Fibroblast of skin of right biceps (primary cell): ENCODE measurements at places on chromosomes 4 and X.
A peak's percentile ranks its signal among the peaks of the same experiment; 100 is the strongest.

DNA sequence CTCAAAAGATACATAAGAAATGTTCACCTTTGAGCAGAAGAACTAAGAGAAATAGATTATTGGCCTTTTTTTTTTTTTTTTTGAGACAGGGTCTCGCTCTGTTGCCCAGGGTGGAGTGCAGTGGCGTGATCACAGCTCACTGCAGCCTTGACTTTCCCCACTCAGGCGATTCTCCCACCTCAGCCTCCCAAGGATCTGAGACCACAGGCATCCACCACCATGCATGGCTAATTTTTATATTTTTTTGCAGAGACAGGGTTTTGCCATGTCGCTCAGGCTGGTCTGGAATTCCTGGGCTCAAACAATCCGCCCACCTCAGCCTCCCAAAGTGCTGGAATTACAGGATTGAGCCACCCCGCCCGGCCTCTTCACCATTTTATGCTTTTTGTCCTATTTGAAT is 2.9 kb upstream of the TLR6 start:
- DNase-seq, result no peak

GRCh38 chrX:150148749-150149672 is 210.7 kb upstream of the EOLA2 start:
- peak; percentile 15 for DNase-seq

DNA sequence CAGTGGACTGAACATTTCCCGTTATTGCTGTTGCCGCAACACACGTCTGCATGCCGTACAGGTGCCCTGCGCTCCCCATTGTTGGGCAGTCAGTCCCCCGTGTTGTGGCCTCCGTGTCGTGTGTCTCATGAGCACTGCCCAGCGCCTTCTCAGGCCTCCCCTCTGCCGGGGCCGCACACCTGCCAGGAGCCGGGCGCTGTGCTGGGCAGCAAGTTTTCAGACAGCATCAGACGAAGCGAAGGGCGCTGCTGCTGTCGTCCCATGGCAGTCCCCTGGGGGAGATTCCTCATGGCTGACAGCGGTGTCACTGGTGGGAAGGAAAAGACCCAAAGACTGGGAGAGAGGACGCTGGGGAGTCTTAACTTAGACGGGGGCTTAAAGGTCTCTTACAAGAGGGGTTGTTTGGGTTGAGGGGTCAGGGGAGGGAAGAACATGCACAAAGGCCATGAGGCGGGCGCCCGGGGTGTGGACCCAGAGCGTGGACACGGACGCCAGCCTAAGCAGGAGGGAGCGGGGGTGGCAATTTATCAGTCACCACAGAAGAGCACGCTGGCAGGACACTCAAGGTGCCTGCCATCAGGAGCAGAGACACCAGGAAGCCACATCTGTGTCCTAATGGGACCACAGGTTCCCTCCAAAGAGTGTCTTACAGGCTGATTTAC is 47.3 kb downstream of the RGS12 start:
- DNase-seq, result no peak

DNA sequence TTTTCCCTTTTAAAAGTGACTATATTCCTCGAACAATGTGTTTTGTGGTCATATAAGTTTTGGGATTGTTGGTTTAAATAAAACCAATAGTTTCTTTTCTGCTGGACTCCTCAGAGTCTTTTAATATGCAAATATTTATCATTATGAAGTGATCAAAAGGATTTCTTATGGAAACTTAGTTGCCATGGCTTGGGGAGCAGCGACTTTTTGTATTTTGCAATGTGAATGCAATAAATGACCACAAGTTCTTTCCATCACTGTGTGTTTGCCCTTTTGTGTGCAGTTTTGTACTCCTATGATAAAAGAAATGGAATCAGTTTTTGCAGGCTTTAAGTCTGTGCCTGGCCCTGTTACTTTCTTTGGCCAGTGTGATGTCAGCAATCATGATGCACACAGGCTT is 68.5 kb upstream of the NUDT6 start:
- no peak for DNase-seq

DNA sequence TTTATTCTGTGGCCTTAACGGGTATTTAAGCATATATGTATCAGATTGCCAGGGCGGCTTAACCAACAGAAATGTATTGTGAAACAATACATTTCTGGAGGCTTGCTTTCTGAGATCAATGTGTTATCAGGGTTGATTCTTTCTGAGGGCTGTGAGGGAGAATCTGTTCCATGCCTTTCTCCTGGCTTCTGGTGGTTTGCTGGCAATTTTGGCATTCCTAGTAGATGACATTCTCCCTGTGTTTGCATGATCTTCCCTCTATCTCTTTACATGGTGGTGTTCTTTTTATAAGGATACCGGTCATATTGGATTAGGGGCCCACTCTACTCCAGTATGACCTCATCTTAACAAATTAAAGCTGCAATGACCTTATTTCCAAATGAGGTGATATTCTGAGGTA is 16.9 kb upstream of the CEP135 start:
- peak; percentile 84 for DNase-seq

GRCh38 chr4:118005883-118006282 is 28.4 kb upstream of the NDST3 start:
- no peak for DNase-seq

- DNase-seq, result peak; percentile 44
Observed at GRCh38 chr4:83686166-83686565, 150.3 kb downstream of the GPAT3 start.

GRCh38 chr4:145435646-145436045 is 46.0 kb upstream of the SMAD1 start:
- no peak for DNase-seq
